ENCODE measurements at places on chromosomes 4 and X. TPM values are rescaled to one million over a fixed set of nuclear protein-coding genes. Genes with fewer than 3 reads are reported as not detected.
A peak's percentile ranks its signal among the peaks of the same experiment; 100 is the strongest.

- DNase-seq = no peak
Observed at GRCh38 chr4:94561249-94562024, 109.7 kb downstream of the PDLIM5 start.

GRCh38 chr4:35124106-35124505 lies 1120.2 kb downstream of the ARAP2 start:
- no peak for DNase-seq

GRCh38 chrX:69153060-69153730 lies 12.1 kb downstream of the PJA1 start:
- peak; percentile 69 for DNase-seq

DNA sequence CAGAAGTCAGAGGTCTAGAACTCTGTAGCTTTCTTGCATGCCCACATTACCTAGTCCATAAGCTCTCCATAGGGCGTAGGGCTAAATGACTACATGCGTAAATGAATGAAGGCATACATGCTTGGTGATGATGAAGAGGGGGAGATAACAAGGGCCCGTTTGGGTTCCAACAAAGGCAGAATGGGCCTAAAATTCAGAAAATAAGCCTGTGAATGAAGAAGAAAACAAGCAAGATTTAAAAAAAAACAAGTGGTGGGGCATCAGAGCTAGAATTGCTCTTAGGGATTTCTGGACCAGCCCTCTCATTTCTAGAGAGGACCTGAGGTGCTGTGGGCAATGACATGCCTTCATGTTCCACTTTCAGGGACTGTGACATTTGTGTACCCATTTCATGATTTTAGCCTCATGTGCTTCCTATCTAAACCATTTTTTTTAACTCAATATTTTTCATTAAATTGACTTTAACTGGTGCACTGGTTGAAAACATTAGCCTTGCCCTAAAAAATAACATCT lies 12.1 kb downstream of the GPRIN3 start:
- DNase-seq = no peak

- DNase-seq = no peak
Observed at GRCh38 chr4:93174598-93174997, 654.0 kb upstream of the ATOH1 start.

RAB40A gene
- 4.7 TPM for polyA plus RNA-seq

DNA sequence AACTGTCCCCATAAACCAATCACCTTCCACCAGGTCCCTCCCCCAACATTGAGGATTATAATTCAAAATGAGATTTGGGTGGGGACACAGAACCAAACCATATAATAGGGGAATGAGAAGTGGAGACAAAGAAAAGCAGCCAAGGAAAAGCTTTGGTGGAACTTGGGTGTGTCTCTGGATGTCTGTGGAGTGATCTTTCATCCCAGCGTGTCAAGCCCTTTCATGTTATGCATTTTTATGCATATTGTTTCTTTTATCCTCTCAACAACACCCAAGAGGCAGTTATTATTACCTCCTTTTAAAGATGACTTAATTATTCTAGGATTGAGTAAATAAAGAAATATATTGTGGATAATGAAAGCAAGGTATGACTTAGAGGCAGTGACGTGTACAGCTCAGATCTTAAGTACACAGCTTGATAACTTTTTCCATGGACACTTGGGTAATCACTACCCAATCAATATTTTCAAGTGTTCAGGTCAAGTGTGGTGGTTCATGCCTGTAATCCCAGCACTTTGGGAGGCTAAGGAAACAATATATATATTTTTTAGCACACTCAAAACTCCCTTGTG lies 42.6 kb upstream of the HOPX start:
- no peak for DNase-seq

DNA sequence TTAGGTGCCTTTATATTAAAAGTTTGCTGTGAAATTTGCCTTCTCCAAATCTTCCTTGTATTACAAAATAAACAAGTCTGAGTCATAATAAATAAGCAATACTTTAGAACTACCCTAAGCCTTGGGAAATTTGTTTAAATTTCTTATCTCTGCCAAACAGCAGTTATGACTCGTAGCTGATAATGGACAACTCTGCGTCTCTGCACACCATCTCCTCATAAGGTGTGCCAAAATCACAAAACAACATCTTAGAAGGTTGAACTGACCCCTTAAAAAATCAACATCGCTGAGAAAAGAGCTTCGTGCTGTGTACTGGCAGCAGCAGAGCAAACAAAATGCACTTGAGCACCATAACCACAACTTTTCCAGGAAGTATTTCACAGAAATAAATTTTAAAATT lies 22.0 kb downstream of the OR13H1 start:
- DNase-seq = no peak

TCEAL6 gene
- polyA plus RNA-seq = 0.24 TPM
